ENCODE measurements at places on chromosomes 1 and 21.

- no peak for DNase-seq
Observed at GRCh38 chr1:63935143-63935542, 161.3 kb downstream of the ROR1 start.

DNA sequence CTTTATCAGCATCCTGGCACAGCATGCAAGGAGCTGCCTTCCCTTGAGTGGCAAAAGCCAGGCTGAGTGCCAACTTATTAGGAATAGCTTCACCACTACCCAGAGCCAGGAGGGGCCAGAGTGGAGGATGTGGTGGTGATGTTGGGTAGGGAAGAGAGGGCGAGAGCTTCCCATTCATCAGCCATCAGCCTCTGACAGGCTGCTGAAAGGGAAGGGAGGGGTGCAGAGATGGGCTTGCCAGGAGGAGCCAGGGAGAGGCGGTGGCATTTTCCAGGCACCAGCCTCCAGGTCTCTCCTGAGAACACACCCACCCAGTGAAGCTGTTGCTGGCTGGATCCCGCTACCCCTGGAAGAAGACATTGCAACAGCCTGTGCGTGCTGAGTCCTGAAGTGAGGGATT lies 168.5 kb downstream of the ACTL8 start:
- DNase-seq: no peak

DNA sequence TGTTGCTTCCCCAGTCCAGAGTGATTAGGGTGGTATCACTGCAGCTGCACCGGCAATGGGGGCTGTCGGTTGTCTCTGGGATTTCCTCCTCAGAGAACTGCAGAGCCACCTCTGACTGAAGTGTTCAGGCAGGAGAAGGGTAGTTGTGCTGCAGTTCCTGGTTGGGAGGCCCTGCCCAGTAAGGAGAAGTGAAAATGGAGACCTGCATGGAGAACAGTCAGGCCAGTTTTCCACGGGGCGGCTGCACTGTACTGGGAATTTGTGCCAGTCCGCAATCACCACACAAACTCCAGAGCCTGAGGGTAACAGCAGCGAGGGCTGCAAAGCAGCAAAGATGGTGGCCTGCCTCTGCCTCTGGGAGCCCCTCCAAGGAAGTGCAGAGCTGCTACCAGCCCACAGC lies 58.1 kb upstream of the CCDC190 start:
- no peak for DNase-seq

- peak; percentile 29 for DNase-seq
Observed at GRCh38 chr1:41672173-41672572, 187.7 kb upstream of the EDN2 start.

DNA sequence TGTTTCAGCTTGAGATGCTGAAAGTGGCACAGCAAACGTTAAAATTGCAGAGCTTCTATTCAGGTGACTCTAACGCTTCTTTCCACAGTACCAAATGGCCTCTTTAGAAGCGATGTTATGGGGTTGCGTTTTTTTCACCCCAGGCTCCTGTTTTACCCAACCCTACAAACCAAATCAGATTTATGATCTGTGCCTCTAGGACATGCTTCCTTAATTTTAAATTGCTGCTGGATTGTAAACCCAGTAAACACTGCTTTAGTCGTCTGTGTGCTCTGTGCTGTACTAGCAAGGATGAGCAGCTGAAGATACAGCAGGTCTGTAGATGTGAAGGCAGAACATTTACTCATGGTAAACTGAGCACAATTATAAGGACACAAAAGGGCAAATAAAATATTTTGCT lies 13.0 kb downstream of the KCNK2 start:
- no peak for DNase-seq

- DNase-seq: no peak
Observed at GRCh38 chr1:9382643-9383491, 90.2 kb downstream of the SPSB1 start.

- no peak for DNase-seq
Observed at GRCh38 chr1:156014829-156015228, 5.9 kb downstream of the SSR2 start.

- DNase-seq: no peak
Observed at GRCh38 chr1:25747046-25747719, 52.8 kb upstream of the SELENON start.

DNA sequence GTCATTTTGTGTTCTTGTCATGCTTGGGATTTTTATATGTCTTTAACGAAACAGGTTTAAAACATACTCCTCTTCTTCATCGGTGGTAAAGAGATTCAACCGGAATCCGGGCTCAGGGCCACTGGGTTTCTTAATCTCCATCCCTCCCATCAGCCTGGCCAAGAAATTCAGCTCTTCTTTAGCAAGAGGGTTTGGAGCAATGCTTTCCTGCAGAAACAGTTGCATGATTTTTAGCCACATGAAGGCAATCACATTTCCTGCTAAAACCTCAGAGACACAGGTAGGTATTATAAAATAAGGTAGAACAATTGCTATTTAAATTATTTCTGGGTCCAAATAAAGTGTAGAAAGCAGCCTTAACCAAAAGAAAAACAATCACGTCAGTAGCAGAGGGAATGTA lies 22.7 kb upstream of the LSM10 start:
- DNase-seq: no peak

- no peak for DNase-seq
Observed at GRCh38 chr1:119449971-119450370, 35.0 kb downstream of the HSD3B2 start.

GRCh38 chr1:193697776-193698175 lies 511.4 kb upstream of the B3GALT2 start:
- DNase-seq: no peak

DNA sequence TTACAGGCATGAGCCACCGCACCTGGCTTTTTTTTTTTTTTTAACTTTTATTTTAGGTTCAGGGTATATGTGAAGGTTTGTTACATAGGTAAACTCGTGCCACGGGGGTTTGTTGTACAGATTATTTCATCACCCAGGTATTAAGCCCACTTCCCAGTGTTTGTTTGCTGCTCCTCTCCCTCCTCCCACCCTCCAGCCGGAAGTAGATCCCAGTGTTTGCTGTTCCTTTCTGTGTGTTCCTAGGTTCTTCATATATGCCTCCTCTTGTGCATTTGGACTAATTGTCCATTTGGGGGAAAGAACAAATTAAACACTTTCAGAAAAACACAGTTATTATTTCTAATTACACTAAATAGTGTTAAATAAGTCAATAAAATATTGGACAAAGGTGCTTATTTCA lies 1.1 kb upstream of the SLC2A7 start:
- no peak for DNase-seq

GRCh38 chr1:8506995-8507615 lies 189.2 kb downstream of the SLC45A1 start:
- DNase-seq: no peak

DNA sequence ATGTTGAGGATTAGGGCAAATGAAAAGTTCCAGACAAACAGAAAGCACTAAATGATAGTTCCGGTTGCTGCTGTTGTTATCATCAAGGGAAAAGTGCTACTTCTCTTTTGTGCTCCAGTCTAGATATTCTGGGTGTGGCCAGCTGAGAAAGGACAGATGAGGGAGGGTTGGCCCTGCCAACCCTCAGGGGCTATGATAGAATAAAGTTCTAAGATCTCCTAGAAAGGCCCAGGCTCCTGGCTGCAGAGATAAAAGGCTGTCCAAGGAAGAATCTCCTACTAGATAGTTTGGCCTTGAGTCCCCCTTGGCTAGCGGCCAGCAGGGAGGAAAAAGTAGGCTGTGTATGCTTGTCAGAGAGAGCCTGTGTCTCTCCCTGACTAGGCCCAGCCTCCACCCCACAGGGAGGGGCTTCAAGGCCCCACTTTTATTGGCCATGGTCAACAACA lies 31.5 kb downstream of the RIMS3 start:
- no peak for DNase-seq

DNA sequence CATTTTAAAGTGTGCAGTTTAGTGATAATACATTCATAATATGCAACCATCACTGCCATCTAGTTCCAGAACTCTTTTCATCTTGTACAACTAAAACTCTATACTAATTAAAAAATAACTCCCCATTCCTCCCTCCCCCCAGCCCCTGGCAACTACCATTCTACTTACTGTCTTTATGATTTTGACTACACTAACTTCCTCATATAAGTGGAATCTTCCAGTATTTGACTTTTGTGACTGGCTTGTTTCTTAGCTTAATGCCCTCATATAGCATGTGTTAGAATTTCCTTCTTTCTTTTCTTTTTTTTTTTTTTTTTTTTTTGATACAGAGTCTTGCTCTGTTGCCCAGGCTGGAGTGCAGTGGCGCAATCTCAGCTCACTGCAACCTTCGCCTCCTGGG lies 1.4 kb upstream of the NVL start:
- DNase-seq: no peak

DNA sequence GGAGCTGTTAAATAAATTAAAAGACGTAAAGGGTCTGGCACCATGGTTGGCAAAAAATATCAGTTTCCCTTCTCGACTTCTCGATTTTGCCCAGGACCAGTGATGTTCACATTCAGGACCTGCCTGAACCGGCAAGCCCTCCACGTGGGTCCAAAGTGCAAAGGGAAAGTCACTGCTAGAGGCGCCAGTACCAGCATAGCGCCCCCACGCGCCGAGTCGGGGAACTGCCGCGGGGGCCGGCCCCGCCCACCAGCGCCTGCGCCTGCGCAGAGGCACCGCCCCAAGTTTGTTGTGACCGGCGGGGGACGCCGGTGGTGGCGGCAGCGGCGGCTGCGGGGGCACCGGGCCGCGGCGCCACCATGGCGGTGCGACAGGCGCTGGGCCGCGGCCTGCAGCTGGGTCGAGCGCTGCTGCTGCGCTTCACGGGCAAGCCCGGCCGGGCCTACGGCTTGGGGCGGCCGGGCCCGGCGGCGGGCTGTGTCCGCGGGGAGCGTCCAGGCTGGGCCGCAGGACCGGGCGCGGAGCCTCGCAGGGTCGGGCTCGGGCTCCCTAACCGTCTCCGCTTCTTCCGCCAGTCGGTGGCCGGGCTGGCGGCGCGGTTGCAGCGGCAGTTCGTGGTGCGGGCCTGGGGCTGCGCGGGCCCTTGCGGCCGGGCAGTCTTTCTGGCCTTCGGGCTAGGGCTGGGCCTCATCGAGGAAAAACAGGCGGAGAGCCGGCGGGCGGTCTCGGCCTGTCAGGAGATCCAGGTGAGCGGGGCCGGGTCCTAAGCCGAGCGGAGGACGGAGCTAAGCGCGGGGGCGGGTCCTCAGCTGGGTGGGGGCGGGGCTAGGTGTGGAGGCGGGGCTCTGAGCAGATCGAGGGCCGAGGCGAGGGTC lies at the start of gene PINK1:
TSS of gene PINK1 (plus strand) at position 269 of the 875 bp plus-strand sequence. CDS start at position 360, 91 bp downstream.
- DNase-seq: peak; percentile 47

GRCh38 chr1:195462152-195462551 lies 1146.1 kb downstream of the KCNT2 start:
- DNase-seq: no peak

GRCh38 chr1:232678185-232678886 lies 48.4 kb upstream of the SIPA1L2 start:
- DNase-seq: no peak

DNA sequence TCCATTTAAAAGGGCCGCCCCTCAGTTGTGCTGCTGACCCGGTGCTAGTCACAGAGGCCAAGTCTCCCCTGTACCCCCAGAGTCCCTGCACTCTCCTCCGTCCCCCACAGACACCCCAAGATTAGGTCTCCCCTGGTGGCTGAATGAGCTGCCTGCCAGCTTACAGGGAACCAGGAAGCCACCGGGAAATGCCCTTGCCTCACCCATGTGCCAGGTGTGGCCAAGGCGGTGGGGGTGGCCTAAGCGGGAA lies 32.7 kb downstream of the HSPG2 start:
- no peak for DNase-seq

GRCh38 chr1:56360021-56360420 lies 219.3 kb downstream of the PLPP3 start:
- DNase-seq: no peak

DNA sequence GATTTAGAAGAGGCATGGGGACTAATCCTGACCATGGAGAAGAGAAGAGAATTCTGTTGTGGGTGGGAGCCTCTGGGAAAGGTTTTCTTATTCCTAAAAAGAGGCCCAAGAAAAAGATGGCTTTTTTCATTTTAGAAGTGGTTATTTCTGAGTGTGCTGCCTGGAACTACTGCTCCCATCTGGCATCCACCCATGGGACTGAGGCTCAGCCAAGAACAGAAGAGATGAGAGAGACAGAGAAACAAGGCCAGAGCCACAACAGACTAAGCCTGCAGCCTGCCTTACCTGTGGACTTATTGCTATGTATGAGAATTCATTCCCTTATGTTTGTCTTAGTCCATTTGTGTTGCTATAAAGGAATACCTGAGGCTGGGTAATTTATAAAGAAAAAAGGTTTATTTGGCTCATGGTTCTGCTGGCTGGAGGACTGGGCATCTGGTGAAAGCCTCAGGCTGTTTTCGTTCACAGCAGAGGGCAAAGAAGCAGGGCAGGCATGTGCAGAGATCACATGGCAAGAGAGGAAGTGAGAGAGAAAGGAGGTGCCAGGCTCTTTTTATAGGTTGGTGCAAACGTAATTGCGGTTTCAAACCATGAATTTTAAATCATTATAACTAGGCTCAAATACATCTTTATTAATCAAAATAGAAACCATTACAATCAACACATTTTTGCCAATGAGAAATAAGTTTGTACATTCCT lies 57.5 kb upstream of the PRDM2 start:
- no peak for DNase-seq

DNA sequence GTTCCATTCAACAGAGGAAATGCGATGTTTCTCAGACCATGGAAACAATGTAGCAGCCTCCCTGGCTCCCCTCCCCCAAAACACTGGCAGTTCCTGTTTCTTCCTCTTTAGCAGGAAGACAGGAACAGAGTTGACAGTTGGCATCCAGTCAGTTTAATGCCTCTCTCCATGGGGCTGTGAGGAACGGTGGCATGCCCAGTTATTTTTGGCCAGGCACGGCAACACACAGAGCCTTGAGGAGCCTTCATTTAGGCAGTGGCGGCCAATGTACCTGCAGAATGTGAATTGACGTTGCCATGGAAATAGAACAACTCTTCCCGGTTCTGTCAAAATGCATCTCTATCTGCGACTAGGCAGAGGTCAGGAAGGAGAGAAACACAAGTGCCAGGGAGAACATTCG lies 330.6 kb downstream of the DSCAM start:
- no peak for DNase-seq

DNA sequence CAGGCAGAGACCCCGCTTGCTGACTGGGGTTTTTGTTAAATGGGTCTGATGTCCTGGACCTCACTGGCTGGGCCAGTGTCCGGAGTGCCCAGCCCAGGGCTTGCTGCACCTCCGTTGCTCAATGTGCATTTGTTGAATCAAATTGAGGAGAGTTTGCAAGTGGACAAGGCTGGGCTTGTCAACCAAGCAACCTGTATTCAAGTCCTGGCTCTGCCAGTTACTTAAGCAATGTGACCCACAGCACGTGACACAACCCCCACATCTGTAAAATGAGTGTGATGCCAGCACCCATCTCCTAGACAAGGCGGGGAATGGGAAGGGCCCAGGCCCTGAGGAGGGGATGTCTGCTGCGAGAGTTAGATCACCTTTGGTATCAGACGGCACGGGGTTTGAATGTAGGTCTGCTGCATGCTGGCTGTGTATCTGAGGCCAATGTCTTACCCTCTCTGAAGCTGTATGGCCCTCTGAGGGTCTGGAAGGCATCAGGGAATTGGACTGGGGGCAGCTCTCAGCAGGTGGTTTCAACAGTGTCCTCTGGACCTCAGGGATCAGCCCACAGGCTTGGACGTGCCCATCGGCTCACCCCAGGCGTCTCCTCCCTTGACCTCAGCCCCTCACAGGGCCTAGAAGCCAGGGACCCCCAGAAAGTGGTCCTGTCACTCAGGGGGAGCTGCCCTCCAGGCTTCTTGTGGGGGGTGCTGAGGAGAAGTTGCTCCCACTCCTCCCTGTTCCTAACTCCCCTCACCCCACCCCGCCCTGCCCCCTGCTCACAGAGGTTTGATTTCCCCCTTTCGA lies 51.0 kb upstream of the RUNX3 start:
- no peak for DNase-seq

Measured in NCI-H460 (cell line).